ENCODE measurements at places on chromosomes 6 and 20. TPM values are rescaled to one million over a fixed set of nuclear protein-coding genes. Genes with fewer than 3 reads are reported as not detected.
A peak's percentile ranks its signal among the peaks of the same experiment; 100 is the strongest.

PPP1R16B gene
- 29.4 TPM for total RNA-seq

OR12D1 gene
- total RNA-seq: not detected

GRCh38 chr20:34874094-34874654, 1.5 kb upstream of the GGT7 start:
- DNase-seq: peak; percentile 90
- H3K4me1 ChIP-seq: no peaks in the 10 kb centered on the region
- H3K27ac ChIP-seq: peak overlapping the region; percentile 61
- H3K4me3 ChIP-seq: no peak overlapping the region

GRCh38 chr6:16305788-16306187, 67.4 kb downstream of the GMPR start:
- no peaks in the 10 kb centered on the region for H3K36me3 ChIP-seq
- H3K27ac ChIP-seq: no peak overlapping the region

DNA sequence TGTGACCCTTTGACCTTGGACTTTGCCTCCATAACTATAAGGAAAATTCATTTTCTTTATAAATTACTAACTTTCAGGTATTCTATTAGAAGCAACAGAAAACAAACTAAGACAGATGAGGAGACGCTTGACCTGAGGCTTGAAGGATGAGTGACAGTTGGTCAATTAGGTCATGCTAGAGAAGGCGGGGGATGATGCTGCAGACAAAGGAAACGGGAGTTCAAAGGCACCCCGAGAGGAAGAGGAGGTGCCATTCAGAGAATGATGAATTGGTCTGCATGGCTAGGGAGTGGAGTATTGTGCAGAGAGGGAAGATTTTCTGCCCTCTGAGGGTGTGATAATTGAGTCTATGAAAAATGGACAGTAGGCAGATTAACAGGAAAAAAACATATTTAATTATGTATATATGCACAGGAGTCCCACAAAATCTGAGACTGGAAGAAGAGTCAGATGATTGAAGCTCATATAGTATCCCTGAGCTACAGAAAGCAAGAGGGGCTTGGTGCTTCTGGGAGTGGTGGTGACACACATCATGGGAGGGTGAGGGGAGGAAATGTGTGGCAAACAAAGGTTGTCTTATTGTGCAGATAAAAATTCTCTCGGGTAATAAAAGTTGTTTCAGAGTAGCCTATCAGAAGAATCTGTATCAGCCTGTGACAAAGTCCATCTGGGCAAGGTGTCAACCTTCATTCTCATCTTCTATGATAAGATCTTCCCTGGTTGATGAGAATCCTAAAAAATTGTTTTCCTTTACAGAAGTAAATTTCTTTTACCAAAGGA, 20.4 kb upstream of the FUCA2 start:
- H3K36me3 ChIP-seq: no peaks in the 10 kb centered on the region
- H3K4me1 ChIP-seq: no peaks in the 10 kb centered on the region
- H3K4me3 ChIP-seq: no peak overlapping the region
- H3K27ac ChIP-seq: no peak overlapping the region

Measured in kidney (tissue), 22 donors.